Left lung (tissue), 14 donors: ENCODE measurements at places on chromosomes 1 and 21. TPM values are rescaled to one million over a fixed set of nuclear protein-coding genes. Genes with fewer than 3 reads are reported as not detected.

DNA sequence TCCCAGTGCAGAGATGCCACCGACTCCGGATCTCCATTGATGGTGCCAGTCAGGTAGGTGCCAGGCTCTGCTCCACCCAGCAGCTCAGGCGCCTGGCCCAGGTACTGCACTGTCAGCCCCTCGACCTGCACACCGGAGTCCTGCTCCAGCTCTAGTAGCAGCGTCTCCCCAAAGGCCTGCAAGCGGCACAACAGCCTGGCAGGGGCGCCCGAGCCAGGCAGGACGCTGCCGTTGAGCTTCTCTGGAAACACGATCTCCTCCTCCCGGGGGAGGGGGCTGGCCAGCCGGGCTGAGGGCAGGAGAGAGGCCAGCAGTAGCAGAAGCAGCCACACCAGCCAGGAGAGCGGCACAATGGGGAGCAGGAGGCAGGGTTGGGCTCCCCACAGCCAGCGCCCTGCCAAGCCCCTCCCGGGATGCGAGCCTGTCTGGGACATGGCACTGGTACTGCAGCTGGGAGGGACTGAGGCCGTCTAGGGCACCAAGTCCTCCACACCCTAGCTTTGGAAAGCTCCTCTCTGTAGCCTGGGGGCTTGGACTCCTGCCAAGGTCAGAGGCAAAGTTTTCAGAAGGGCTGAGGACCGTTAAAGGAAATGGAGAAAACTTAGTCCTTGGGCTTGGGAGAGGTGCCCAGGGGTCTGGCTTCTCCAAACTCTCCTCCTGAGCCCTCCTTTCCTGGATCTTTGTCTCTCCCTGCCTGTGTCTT is 509 bp downstream of the ADAMTS4 start:
- no peak for DNase-seq

The NKAIN1 gene
- polyA plus RNA-seq: 2.5 TPM

DNA sequence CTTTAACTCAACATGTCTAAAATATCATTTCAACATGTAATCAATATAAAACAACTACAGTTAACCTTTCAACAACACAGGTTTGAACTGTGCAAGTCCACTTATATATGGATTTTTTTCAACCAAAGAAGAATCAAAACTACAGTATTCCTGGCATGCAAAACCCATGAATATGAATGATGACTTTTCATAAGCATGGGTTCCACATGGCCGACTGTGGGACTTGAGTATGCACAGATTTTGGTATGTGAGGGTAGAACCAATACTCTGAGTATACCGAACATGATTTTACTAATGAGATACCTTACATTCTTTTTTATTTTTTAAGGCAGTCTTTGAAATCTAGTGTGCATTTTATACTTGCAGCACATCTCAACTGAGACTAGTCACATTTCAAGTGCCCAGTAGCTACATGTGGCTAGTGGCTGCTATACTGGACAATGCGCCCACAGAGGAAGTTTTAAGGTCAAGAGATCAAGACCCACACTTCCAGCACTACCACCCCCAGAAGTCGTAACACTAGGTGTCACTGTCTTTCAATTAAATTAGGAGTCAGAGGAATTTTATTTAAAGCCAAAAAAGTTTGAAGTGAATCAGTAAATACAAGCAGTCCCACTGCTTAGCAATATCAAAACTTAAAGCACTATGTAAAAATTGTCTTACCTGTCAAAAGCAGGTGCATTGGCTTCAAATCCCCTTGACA is 40.0 kb downstream of the SYNJ1 start:
- no peak for DNase-seq

DNA sequence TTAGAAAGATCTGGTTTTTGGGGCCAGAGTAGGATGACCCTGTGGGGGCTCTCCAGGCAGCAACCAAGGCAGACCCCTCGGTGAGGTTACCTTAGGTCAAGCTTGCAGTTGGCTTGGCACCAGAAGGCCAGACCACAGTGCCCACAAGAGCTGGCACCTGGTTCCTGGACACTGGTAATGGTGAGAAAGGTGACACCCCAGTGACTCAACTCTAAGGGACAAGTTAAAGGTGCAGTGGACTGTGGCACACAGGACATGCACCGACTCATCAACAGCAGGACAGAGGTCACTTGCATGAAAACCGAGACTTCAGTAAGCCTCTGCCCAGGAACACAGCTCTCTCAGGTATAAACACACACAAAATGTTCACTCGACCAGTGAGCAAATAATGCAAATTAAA is 6.7 kb downstream of the LRRC38 start:
- no peak for DNase-seq

- DNase-seq: no peak
Measured at GRCh38 chr1:181077576-181078242, 10.8 kb upstream of the IER5 start.

The MAB21L3 gene
- polyA plus RNA-seq: 0.09 TPM

- no peak for DNase-seq
Measured at GRCh38 chr1:11898086-11898785, 28.0 kb downstream of the KIAA2013 start.

GRCh38 chr1:205237526-205238484 is 10.1 kb downstream of the TMCC2 start:
- DNase-seq: no peak

- no peak for DNase-seq
Measured at GRCh38 chr21:33185852-33186251, 43.9 kb upstream of the IFNAR2 start.
